GM19239 (cell line): ENCODE measurements at places on chromosomes 7 and 10.

- DNase-seq: no peak
These were observed 16.3 kb downstream of the SPOCK2 start for GRCh38 chr10:72072046-72072445.

GRCh38 chr7:26549281-26549944, 257.8 kb downstream of the SNX10 start:
- DNase-seq: no peak

DNA sequence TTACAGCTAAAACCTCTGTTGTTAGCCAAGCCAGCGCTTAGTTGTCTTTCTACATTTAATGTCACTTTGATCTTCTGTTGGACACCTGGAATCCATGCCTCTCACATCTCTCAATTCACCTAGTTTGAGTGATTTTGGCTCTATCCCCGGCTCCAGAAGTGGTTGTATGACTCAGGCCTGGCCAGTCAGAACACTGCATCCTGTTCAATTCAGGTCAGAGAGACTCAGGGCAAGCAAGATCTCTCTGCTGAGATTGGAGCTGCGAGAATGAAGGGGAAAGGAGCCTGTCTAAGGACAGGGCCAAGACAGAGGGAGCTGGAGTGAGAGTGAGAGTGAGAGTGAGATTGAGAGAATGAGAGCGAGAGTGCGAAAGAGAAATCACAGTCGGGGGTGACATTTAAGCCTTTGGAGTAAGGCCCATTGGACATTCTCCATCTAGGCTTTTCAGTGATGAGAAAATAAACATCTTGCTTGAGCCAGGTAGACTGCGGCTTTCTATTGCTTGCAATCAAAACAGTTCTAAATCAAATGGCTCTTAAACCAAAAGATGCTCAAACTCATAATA, 83.3 kb upstream of the DYNC1I1 start:
- no peak for DNase-seq

DNA sequence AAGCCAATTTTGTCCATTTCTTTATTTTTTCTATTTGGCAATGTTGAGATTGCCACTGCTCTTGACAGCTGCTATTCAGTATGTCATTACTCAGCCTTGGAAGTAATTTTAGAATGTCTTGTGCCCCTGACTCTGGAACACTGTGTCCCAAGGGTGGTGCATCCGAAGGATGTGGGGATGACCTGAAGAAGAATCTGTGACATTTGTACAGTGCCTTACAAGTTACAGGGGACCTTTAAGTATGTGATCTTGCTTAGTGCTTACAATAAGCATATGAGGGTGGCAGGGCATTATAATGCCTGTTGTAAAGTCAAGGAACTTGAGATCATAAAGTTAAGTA, 239.5 kb downstream of the REEP3 start:
- no peak for DNase-seq

DNA sequence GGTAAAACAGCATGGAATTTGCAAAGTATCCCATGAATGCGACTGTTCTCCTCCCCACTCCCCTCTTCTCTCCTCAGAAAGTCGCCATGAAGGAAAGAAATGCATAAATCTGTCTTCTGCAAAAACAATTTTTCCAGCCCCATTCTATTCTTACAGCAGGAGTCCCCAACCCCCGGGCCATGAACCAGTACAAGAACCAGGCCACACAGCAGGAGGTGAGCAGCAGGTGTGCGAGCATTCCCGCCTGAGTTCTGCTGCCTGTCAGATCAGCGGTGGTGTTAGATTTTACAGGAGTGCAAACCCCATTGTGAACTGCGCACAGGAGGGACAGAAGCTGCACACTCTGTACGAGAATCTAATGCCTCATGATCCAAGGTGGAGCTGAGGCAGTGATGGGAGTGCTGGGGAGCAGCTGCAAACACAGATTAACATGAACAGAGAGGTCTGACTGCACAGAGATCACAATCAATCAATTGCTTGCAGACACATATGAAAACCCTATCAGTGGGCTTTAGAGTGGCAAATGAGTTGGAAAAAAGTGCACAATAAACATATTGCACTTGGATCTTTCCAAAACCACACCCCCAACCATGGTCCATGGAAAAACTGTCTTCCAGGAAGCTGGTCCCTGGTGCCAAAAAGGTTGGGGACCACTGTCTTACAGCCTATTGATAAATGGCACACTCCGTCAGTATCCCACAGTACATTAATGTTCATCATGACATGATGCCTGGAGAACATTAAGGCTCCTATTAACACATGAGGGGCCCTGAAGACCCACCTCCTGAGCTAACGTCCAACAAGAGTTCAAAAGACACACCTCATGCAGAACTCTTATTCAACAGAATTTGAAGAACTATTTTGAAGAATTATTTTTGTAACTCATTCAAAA, 205.0 kb downstream of the PTPRN2 start:
- no peak for DNase-seq

DNA sequence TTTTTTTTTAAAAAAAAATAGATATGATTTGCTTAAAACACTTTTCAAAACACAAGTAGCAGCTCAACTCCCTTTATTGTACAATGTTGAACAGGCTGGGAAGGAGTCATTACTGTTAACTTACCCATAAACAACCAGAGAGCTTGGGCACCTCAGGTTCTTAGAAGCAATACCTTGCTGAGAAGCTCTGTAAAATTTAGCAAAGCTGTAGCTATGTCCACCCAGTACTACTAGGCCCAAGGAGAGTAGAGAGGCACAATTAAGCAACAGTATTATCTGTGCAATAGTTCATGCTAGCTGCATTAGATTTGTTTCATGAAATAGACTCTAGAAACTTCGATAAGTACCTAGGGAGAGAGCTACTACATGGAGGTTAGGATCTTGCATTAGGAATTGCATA, 32.0 kb downstream of the SEMA3A start:
- no peak for DNase-seq

DNA sequence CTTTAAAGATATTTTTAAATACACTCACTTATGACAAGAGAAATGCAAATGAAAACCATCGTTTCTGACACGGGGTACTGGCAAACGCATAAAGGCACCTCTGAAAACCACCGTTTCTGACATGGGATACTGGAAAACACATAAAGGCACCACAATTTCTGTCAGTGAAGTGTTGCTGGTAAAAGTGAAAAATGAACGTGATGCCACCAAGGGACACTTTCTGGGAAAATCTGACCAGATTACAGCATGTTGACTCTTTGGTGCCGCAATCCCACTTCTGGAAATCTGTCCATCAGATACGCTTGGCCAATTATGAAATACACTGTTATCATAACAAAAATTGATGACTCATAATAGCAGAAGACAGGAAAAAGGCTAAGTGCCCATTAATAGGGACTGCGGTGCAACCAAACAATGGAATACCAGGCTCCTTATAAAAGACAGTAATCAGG, 131.7 kb downstream of the ZMYND11 start:
- DNase-seq: no peak

GRCh38 chr7:27171325-27171636, 2.8 kb downstream of the HOXA10 start:
- DNase-seq: no peak

DNA sequence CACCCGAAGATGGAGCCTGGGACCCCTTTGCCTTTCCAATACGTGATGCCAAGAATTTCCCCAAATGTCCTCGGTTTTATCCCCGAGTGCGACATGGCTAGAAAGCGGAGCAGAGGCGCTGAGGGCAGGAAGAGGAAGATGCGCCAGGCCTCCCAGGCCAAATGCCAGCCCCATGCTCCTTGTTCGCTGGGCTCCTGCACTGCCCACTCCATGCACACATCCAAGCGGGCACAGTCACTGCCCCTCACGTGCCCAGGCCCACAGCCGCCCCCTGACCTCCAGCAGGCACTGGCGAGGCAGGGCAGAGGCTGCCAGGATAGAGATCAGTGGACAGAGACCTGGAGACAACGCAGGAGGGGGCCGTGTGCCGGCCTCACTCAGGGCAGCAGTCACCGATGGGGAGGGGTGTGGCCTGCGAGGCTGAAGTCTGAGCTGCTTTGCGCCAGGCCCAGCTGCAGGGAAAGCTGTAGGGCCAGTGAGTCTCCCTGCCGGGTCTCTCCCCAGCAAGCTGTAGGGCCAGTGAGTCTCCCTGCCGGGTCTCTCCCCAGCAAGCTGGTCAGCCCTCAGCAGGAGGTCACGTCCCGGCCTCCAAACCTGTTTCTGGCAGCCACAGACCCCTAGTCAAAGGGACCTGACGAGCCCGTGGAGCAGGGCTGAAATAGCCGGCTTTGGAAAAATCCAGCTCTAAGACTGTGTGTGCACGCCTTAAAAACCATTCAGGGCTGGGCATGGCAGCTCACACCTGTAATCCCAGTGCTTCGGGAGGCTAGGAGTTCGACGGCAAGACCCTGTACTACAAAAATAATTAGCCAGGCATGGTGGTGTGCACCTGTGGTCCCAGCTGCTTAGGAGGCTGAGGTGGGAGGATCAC, 100.6 kb upstream of the DIP2C start:
- DNase-seq: no peak

- no peak for DNase-seq
These were observed 54.3 kb downstream of the CHN2 start for GRCh38 chr7:29248713-29249382.

- no peak for DNase-seq
These were observed 5.8 kb downstream of the IKZF1 start for GRCh38 chr7:50310361-50310760.

DNA sequence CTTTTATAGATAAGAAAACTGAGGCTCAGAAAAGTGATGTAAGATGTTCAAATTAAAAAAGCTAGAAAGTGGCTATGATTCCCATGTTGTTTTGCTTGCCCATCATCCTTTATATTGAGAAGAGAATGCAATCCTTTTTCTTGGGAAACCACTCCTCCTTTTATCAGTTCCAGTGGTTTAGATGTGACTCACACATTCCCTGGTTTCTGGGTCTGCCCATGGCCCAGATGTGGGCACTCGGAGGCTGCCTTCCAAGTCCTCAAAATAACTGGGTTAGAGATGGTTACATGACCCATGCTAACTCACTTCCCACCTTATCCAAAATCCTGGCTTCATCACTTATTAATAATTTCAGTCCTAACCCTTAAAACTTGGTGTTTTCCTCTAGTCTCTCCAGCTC, 550.0 kb downstream of the MDFIC start:
- no peak for DNase-seq

DNA sequence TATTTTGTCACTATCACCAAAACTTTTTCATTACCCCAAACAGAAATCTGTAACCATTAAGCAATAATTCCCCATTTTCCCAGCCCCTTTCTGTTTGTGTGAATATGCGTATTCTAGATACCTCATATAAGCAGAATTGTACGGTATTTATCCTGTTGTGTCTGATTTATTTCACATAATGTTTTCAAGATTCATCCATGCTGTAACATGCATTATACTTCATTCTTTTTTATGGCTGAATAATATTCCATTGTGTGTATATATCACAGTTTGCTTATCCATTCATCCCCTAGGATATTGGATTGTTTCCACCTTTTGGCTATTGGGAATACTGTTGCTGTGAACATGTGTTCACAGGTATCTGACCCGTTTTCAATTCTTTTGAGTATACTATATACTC, 26.5 kb downstream of the GALNT11 start:
- DNase-seq: no peak

DNA sequence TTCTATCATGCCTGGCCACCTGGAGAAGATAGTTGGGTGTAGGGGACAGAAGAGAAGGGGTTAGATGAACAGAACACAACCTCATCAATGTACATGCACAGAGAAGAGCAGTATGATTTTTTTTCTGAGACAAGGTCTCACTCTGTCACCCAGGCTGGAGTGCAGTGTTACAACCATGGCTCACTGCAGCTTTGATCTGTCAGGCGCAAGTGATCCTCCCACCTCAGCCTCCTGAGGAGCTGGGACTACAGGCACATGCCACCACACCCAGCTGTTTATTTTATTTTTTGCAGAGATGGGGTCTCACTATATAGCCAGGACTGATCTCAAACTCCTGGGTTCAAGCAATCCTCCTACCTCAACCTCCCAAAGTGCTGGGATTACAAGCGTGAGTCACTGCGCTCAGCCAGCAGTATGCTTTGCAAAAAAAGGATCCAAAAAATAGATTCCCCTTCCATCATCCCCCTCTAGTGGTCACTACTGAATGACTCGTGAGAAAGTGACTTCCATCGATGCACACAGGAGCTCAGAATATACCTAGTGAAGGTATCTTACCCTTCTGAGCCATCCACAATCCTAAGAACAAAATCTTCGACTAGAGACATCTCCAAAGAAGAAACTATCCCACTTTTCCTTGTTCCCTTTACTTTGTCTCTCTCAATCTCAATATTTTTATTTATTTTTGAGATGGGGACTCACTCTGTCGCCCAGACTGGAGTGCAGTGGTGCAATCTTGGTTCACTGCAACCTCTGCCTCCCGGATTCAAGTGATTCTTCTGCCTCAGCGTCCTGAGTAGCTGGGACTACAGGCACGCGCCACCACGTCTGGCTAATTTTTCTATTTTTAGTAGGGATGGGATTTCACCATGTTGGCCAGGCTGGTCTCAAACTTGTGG, 21.0 kb downstream of the ZCWPW1 start:
- peak; percentile 40 for DNase-seq

DNA sequence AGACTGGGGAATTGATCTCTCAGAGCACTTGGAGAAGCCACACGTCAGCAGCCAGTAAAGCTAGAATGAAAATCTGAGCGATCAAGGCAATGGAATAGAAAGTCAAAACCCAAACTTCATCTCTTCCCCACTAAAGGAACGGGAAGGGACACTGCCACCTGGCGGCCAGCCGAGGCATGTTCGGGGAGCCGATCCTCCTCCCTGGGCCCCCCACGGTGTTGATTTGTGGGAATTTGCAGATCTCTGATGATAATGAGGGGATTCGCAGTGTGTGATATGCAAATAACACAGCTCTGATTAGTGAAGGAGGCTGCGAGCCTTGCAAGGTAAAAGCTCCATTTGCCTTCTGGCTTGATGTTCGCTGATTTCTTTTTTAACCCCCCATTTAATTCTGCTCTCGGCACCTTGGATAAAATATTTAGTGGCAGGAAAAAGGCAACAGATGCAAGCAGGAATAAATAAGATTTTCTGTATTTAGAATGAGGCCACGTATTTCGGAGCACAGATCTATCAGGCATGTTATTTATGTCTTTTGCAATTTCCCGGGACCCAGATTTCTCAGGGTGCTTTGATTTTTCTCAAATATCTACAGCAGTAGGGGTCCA, 258.6 kb downstream of the PAXIP1 start:
- peak; percentile 69 for DNase-seq

GRCh38 chr7:137563981-137564380, 220.4 kb upstream of the PTN start:
- no peak for DNase-seq

DNA sequence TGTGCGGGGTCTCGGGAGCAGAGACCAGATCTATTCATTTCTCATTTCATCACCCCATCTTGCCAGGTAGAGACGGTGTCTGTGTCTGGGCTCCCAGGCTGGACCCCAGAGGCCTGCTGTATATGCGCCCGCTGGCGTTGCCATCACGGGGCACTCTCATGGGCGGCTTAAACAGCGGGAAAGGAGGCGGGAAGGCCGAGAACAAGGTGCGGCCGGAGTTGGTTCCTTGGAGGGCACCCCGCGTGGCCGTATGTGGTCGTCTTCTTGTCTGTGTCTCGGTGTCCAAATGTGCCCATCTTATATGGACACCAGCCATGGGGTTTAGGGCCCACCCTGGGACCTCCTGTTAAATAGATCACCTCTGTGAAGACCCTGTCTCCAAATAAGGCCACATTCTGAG, 2.1 kb upstream of the CFAP46 start:
- DNase-seq: no peak

GRCh38 chr7:10803720-10804119, 170.0 kb upstream of the PHF14 start:
- DNase-seq: no peak

- no peak for DNase-seq
These were observed 16.4 kb downstream of the KCNH2 start for GRCh38 chr7:150961510-150962289.
